ENCODE measurements at places on chromosomes 12 and 14.

DNA sequence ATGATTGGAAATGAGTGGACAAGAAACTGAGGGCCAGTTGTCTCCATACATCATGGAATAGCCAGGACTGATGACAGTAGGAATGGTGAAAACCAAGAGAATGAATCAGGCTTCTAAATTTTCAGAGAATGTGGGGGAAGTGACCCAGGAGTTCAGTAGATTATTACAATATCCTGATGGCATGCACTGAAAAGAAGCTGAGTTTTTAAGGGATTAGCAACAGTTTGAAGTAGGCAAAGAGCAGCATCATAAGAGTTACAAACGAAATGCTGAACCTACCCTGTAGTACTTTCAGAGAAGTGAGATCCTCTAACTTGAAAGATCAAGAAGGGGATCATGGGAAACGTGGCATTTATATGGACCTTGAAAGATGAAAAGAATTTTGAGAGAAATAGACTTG, 13.2 kb downstream of the SLC2A14 start:
- DNase-seq, result no peak

DNA sequence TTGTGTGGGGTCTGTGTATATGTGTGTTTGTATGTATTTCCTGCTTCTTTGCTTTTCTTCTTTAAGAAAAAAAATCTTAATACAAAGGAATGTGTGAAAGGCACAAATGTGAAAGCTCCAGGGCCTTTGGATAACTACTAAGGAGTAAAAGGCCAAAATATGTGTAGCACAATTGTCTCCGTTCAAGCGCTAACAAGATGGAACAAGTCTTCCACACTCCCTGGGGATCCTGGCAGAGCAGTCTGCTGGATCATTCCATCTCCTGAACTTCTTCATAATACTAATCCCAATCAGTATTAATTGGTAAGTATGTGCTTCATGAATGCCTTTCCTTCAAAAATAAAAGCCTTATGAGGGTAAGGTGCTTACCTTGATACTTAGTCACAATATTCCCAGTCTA, 462.5 kb upstream of the TBX3 start:
- no peak for DNase-seq

- DNase-seq, result no peak
These were observed 105.7 kb downstream of the GCH1 start for GRCh38 chr14:54796961-54797360.

DNA sequence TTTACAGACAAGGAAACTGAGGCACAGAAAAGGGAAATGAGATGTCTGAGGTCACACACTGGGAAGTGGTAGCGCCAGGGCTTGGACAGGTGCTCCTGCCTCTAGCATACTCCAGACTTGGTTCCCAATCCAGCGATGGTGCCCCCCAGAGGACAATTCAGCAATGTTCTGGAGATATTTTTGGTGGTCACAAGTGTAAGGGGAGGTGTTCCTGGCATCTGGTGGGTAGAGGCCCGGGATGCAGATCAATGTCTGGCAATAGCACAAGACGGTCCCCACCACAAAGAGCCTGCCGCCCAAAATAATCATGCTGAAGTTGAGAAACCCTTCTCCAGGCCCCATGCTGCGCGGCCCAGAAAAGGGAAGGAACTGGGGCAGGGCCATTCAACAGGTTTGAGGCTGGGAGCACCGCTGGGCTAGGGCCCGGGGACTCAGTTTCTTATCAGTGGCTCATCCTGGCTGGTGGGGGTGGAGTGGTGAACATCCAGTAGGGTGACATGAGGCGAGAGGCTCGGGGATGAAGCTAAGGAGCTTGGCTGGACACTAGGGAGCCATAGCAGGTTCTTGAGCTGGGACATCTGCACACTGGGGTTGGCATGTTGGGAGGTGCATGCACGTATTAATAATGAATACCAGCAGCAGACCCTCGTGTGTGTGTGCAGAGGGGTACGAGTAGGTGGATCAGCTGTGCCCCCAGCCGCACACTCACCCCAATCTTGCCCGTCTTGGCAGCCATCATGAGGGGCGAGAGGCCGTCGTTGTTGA, 35.1 kb downstream of the TRPV4 start:
- no peak for DNase-seq

DNA sequence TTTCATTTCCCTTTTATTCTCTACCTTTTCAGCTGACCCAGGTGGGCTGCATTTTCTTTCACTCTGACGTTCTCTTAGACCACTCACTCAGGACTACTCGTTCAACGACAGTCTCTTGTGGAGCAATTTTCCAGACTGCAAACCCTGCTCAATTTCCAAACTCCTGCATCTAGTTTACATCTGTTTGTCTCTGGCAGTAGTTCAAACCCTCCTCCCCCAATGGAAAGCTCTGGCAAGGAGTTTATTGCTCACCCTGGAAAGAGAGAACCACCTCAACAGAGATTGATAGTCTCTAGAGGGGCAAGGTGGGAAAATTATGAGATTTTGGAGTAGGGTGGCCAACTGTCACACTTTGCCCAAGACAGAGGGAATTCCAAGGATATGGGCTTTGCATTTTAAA, 130.2 kb downstream of the TSHR start:
- no peak for DNase-seq

DNA sequence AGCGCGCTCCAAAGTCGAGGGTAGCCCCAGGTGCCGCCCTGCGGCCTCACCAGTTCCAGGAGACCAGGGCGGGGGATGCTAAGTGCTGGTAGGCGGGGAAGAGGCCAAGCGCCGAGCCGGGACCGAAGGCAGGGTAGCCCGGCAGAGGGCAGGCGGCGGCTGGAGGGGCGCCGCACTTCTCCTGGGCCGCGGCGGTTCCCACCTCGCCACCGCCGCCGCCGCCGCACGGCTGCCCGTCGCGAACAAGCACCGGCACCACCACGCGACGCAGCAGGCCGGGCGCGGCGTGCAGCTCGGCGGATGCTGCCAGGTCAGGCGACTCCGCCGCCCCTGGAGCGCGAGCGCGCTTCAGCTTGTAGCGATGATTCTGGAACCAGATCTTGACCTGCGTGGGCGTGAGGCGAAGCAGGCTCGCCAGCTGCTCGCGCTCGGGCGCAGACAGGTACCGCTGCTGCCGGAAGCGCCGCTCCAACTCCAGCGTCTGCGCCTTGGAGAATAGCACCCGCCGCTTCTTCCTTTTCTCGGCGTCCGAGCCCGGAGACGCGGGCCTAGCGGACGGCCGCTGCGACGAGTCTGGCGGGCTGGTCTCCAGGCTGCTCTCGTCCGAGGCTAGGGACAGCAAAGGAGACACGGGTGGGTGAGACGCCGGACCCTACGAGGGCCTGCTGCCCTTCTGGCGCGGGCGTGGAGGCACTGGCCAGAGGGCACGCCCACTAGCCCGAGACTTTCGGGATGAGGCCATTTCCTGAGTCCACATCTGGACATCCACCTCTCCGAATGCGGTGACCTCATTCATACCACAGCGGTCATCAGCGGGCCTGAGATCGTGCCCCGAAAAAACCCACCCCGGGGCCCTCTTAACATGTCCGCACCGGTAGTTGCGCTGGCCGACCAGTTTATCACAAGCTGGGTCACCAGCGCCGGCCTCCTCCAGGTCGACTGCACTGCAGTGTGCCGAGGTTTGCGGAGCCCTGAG, 1.3 kb downstream of the NKX2-8 start:
- no peak for DNase-seq

- no peak for DNase-seq
These were observed 841.7 kb downstream of the DIO2 start for GRCh38 chr14:79369359-79370332.

GRCh38 chr14:50311337-50311971, 575 bp downstream of the L2HGDH start:
- DNase-seq, result no peak

DNA sequence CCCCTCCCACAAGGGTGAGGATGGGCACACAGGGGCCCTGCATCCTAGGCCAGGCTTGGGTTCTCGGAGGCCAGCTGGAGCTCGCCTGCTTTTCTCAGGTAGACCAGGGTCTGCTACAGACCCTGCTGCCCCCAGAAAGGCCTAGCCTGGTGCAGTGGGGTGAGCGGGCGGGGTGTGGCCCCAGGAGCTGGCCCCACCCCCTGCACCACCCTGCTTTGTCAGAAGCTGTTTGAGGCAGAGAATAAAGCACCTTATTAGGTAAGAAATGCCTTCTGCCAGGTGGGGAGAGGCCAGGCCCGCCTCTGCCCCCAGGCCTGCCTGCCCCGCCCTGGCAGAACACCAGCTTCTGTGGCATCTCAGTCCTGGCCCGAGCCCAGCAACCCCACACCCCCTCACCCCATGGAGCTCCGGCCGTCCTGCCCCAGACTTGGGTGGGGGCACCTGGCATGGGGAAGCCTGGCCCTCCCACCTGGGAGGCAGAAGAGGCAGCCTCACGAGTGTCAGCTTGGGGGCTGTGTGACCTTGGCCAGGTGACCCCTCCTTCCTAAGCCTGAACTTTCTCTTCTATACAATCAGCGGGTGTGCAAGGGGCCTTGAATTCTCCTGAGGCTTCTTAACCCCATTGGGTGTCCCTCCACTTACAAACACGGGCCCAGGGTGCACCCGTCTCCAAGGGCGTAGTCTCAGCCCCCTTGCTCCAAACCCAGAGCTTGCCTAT, 43.2 kb downstream of the KRT80 start:
- DNase-seq, result no peak

GRCh38 chr12:14913381-14913781, 25.0 kb downstream of the ERP27 start:
- DNase-seq, result no peak

DNA sequence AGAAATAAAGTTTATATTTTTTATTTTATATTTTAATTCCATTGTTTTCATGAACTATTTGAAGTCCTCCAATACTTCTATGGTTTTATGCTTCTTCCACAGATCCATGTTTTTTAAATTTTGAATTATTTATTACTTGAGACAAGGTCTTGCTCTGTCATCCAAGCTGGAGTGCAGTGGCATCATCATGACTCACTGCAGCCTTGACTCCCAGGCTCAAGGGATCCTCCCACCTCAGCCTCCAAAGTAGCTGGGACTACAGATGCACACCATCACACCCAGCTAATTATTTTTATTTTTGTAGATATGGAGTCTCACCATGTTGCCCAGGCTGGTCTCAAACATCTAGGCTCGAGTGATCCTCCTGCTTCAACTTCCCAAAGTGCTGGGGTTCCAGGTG, 28.8 kb upstream of the DLGAP5 start:
- DNase-seq, result no peak

GRCh38 chr12:126891789-126892188, 1375.2 kb upstream of the TMEM132C start:
- DNase-seq, result no peak

DNA sequence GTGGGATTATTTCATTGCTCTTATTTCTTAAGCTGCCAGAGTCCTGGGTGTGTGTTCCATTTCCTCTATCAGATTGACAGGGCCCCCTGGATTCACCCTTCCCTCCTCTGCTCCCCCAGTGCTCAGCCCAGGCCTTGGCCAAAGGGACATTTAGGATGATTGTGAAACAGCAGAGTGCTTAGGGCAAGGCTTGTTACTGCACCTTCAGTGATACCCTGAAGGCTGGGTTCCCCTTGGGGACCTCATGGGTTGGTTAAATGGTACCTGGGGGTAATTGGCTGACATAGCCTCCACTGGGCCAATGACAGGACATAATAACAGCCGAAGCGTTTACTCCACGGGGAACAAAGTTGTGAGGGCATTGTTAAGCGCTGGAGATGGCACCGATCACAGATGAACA, 1.3 kb upstream of the KRT72 start:
- no peak for DNase-seq

GRCh38 chr14:69631509-69631908, 20.1 kb downstream of the SUSD6 start:
- DNase-seq, result no peak

DNA sequence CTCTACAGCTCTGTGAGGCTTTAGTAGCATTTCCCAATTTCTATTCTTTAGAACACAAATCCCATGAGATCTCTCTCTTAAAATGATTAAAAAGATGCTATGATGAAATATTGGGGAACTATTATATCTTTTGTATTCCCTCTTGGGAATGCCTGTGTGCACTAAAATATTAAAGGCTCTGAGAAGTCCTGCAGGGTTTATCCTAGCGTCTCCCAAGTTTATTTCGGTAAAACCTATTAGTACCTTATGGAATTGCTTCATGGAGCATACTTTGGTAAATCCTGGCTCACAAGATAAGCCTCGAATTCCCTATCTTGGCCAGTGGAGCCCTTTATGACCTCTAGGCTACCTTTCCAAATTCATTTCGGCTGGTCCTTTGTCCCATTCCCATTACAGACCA, 306.8 kb downstream of the VRK1 start:
- DNase-seq, result no peak

- DNase-seq, result no peak
These were observed 790.8 kb upstream of the TBX3 start for GRCh38 chr12:115474539-115475353.

DNA sequence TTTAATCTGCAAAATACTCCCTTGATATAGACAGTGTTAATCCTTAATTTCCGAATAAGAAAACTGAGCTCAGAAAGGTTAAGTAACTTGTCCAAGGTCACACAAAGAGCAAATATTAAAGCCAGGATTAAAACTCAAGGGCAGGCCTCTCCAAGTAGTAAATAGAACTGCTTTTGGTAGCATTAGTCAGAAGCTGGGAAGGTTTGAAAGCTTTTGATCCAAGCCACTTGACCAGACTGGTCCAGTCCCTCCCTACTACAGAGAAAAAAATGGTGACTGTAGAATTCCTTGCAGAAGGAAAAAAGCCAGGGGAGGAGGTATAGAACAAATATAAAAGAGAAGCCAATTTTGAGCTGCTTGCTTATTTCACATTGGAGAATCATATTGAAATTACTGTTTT, 111.5 kb downstream of the NT5DC3 start:
- DNase-seq, result no peak

DNA sequence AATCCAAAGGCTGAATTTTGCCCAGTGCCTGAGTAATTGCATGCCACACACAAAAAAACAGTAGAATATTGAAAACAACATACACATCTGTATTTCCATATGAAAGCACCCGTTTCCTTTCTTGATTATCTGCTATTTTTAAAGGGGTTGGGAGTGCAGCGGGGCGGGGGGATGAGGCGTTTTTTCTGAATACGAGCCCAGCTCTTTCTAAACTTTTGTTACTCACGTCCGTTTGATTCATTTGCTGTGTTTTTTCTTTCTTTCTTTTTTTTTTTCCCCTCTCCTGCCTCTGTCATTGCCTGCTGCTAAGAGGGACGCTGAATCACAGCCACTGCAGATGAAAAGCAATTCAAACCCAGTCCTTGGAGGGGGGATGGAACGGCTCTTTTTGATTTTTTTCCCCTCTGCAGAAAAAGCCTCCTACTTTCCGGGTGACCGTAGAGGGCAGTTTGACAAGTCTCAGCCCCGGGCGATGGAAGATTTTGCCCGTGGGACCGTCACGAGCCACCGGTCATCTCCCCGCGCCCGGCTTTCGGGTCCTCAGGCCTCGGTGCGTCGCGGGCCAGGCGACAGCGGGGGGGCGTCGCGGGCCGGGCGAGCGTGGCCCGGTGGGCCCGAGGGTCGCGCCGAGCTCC, 572 bp upstream of the RASSF8 start:
- DNase-seq, result no peak

DNA sequence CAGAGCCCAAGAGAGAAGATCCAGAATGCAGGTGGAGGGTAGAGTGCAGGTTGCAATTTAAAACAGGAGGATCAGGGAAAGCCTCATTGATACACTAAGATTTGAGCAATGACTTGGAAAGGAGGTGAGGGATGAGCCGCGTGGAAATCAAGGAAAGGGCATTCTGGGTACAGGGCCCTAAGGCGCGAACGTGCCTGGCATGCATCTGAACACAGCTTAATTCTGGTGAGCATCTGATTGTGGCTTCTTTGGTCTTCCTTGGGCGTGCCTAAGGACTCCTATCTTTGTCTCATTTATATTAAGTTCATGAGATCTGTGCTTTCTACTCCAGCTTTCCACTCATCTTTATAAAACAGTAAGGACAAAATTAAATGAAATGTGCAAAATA, 79.3 kb downstream of the NTF3 start:
- no peak for DNase-seq
